ENCODE measurements at places on chromosomes 12 and 14.

DNA sequence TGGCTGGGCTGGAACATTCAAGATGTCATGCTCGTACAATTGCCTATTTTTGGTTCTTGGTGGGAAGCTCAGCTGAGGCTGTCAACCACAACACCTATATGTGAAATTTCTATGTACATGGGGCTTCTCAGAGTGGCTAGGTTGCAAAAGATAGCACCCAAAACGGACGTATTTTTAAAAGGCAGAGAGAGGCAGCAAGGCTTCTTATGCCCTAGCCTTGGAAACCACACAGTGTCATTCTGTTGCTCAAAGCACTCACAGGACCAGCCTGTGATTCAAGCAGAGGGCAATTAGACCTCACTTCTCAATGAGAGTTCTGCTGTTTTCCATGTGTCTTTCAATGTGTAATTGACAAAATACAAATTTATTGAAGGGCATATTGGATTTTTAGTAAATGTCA, 134.0 kb downstream of the GXYLT1 start:
- no peak for DNase-seq

- no peak for DNase-seq
Measured at GRCh38 chr14:51490205-51490604, 161.5 kb upstream of the FRMD6 start.

GRCh38 chr12:31387011-31387410, 61.1 kb upstream of the SINHCAF start:
- DNase-seq, result no peak

- no peak for DNase-seq
Measured at GRCh38 chr12:43969882-43970281, 134.0 kb downstream of the TMEM117 start.

DNA sequence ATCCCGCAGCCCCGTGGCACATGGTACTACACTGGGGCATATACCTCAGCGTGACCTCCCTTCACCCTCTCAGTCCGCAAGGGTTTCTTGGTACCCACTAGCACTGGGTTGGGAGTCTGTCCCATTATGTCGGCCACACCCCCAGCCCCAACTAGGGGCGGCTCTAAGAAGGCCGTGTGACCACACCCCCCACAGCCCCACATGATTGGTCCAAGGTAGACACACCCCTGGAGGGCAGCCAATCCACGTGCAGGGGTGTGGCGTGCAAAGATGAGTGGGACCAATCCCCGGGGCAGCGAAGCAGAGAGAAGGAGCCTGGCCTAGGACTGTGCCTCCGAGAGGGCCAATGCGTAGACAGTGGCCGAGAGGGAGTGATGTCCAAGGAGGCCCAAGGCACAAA, 34.6 kb upstream of the BEGAIN start:
- DNase-seq, result no peak

- no peak for DNase-seq
Measured at GRCh38 chr14:33057585-33057984, 118.9 kb downstream of the NPAS3 start.

Measured in CD4-positive, alpha-beta T cell treated with Interleukin-6 at 100 ng/mL for 8 hours (primary cell).